ENCODE measurements at places on chromosomes 13 and 19.
A peak's percentile ranks its signal among the peaks of the same experiment; 100 is the strongest.

- DNase-seq, result no peak
Measured at GRCh38 chr13:97627566-97627965, 193.6 kb downstream of the RAP2A start.

DNA sequence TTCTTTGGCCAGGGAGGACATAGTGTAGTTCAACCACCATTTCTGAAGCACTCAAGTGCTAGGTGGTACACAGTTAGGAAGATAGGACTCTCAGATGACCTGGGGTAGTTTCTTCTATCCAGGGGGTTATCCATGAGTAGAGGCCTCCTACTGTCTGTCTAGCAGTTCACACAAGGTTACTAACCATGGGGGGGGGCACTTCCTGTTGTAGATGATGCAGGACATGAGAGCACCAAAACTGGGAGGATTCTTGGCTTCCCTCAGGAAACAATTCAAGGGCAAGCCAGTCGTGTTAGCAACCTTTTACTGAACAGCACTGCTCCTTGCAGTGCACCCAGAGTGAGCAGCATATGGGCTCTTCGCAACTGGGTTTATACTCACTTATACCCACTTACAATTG, 8.9 kb upstream of the TPP2 start:
- DNase-seq, result no peak

- DNase-seq, result no peak
Measured at GRCh38 chr19:11031421-11032070, 57.7 kb upstream of the LDLR start.

GRCh38 chr19:48644839-48645619, 958 bp downstream of the CA11 start:
- DNase-seq, result peak; percentile 69

DNA sequence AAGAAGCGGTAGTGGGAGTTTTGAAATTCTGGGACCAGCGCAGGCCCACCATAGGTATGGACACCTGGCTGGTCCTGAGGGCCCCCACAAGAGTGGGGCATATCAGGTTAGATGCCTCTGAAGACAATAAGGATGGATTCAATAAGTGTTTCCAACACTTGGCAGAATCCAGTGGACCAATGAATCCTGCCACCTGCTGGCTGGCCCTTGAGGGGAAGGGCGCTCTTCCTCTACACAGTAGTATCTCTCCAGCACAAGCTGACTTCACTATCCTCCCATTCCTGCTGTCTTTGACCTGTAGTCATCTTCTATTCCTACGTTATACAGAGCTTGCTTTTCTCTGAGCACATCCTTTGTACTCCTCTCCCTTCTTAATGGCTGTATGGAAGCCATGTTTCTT, 199.7 kb upstream of the TSHZ3 start:
- DNase-seq, result no peak

DNA sequence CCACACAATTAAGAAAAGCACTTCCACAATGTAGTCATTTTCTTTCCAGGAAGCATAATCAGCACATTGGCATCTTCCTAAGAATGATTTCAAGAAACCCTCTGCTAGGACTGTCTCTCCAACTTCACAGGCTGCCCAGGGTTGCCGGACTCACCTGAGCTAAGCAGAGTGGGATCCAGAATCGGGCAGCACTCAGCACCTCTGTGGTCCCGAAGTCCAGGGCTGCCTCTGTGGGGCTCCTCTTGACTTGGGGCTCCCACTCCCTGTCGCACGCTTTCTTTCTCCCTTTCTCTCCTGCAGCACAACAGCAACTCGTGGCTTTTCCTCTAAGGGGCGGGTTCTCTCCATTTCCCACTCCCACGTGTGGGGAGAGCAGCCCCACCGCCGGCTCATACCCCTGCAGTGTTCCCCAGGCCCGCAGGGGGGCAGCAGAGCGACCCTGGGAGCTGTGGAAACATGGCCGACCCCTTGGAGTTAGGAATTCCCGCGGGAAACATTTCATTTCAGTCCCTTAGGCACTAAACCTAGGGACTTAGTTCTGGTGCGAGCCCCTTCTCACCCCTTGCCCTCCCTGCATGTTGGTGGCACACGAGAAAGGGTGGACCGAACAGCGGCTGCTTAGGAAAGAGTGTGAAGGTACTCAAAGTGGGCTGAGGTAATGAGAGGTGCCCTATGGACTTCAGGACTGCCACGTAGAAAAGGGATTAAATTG, at the start of gene TMEM272:
Gene TMEM272, minus strand, starts transcription at position 316 of the 712 bp plus-strand sequence. CDS start 6,647 bp downstream, outside the sequence.
- DNase-seq, result peak; percentile 23

DNA sequence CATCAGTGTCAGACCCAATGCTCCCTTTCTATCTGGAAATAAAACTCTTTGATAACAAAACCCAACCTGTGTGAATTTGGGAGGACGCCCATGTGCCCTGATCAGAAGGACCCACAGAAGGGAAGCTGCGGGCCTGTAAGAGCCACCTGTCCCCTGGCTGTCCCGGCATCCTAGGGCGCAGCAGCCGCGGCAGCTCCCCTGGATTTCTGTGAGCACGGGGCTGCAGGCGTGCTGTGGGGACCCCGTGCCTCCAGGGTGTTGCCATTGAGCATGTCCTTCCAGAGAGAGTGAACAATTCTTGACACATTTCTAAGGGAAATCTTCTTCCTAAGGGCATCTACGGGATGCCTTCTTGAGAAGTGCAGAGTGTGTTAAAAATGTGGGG, 60.0 kb downstream of the MCF2L start:
- DNase-seq, result no peak

DNA sequence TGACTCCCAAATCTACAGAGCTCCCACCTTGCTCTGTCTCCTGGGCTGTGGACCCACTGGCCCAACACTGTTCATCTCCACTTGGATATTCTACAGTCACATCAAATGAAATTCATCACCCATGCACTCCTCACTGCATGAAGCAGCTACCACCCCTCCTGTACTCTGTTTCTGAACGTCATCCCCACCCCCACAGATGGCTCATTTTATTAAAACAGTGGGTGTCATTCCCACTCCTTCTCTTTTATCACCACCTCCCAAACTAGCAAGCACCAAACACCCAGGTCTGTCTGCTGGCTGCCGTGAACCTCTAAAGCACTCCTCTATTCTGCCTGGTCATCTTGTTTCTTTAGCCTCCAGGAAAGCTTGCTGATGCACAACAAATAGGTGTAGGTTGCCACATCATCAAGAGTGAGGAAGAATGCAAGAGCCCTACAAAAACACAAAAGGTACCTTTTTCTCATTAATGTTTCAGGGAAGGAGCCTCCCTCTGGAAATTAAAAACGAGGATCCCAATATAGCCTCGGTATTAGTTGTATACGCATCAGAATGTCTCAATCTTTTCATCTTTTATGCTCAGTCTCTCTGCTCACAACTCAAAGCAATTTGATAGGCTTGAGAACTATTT, 91.8 kb downstream of the MIPEP start:
- DNase-seq, result no peak

DNA sequence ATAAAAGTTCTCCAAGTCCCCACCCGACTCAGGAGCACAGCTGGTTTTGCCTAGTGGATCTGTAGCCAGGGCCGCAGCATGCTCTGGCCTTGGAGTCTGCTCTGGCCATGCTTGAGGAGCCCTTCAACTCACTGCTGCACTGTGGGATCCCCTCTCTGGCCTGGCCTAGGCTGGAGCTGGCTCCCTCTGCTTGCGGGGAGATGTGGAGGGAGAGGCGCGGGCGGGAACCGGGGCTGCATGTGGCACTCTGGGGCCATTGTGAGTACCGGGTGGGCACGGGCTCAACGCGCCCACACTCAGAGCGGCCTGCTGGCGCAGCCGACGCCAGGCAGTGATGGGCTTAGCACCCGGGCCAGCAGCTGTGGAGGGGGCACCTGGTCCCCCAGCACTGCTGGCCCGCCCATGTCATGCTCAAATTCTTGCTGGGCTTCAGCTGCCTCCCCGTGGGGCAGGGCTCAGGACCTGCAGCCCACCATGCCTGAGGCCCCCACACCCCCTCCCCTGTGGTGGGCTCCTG, 57.0 kb upstream of the ATP12A start:
- DNase-seq, result no peak

Measured in HCT116 (cell line).